Endothelial cell (in vitro differentiated cells): ENCODE measurements at places on chromosomes 2 and 18. TPM values are rescaled to one million over a fixed set of nuclear protein-coding genes. Genes with fewer than 3 reads are reported as not detected.
A peak's percentile ranks its signal among the peaks of the same experiment; 100 is the strongest.

- no peaks in the 10 kb centered on the region for H3K36me3 ChIP-seq
- H3K27ac ChIP-seq: no peak overlapping the region
- DNase-seq: no peak
- H3K27me3 ChIP-seq: no peaks in the 10 kb centered on the region
- peaks cover 8% of the 10 kb centered on the region for H3K4me1 ChIP-seq
These were observed 278.1 kb downstream of the ZEB2 start for GRCh38 chr2:144241801-144242200.

DNA sequence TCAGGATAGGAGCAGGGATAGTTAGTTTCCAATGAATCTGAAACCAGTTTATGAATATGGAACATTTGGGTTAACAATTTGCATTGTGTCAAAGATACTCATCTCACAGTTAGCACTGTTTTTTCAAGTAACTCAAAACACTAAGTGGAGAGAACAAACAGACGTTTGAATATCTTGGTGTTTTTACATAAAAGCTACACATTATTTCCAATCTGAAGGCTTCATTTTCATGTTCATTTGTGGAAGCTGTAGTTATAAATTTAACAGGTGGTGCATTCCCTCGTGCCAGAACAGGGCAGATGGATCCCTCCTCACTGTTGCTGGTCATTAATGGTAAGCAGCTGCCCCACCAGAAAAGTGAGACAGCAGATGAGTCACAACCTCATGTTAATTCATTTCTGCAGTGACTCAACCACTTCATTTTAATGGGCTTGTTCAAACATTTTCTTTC lies 286.9 kb downstream of the TMX3 start:
- H3K4me3 ChIP-seq: no peak overlapping the region
- no peak for DNase-seq
- no peaks in the 10 kb centered on the region for H3K36me3 ChIP-seq
- H3K4me1 ChIP-seq: no peaks in the 10 kb centered on the region

DNA sequence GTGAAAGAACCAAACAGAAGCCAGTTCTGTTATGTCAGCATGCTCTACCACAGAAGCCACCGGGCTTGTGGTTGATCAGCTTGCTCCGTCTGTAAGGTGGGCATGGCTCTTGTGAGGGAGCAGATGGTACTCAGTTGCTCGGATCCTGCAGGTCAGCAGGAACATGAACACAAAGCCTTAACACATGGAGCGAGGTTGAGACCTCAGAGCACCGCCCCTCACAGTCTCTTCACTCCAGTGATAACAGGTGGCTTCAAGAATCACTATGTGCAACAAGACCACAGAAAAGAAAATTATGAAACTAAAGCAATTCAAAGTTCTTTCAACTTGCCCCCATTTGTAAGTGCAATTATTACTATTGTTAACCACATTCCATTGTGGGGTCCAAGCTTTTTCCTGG lies 72.1 kb downstream of the OSBPL6 start:
- no peaks in the 10 kb centered on the region for H3K27me3 ChIP-seq
- H3K27ac ChIP-seq: no peak overlapping the region
- DNase-seq: no peak
- peaks cover 8% of the 10 kb centered on the region for H3K4me1 ChIP-seq
- H3K4me3 ChIP-seq: no peak overlapping the region

- no peaks in the 10 kb centered on the region for H3K4me1 ChIP-seq
- peaks cover 6% of the 10 kb centered on the region for H3K27me3 ChIP-seq
- DNase-seq: no peak
- no peak overlapping the region for H3K4me3 ChIP-seq
These were observed 72.7 kb upstream of the LYPD6B start for GRCh38 chr2:148965623-148966437.

DNA sequence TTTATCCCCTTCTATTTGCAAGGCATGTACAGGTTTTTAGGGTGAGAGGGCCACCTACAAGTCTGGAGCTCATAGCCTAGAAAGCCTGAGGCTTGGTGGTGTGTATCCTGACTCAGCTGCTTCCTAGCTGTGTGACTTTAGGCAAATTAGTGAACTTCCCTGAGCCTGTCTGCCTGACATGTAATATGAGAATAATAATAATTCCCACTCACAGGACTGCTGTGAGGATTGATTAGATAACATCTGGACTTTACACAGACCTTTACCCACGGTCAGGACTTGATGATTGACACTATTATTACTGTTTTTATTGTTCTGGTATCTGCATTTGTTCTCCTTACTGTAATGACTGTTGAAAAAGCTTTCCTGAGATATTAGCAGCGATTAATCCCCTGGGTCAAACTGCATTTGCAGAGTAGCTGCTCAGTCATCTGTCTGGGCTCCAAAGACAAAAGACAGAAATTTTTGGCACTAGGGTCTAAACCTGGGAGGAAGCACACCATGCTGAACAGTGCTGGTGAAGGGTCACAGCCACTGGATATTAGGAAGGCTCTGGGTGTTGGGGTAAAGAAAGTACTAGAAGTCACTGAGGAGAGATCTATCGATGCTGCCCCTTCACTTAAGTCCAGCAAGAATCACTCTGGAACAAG lies 276.5 kb upstream of the FN1 start:
- peaks cover 47% of the 10 kb centered on the region for H3K4me1 ChIP-seq
- H3K27me3 ChIP-seq: peaks cover 4% of the 10 kb centered on the region
- H3K4me3 ChIP-seq: no peak overlapping the region

DNA sequence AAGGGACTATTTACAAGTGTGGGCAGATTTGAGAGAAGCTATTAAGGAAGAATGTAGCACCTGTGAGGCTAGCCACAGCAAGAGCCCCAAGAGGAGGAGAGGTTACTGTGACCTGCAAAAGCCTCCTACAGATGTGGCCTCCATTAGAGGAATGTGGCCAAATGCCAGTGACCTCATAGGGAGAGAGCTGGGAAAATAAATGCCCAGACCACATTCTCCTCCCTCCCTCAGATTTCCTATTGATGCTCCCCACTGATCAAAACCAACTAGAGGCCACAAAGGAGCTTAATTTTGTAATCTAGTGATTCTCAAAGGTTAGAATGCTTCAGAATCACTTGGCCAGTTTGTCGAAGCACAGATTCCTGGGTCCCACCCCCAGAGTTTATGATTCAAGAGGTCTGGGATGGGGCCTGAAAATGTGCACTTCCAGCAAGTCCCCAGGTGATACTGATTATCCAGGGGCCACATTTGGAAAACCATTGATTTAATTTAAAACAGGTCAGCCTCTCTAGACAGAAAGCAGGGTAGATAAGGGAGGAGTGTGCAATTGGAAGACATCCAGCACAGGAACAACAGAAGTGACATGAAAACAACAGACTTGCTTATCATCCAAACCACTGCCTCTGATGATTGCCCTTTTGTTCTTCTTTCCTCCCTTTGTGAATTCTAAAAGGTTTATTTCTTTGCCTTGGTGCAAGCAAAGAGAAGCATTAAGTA lies 61.2 kb upstream of the RBBP8 start:
- no peaks in the 10 kb centered on the region for H3K36me3 ChIP-seq
- H3K4me1 ChIP-seq: peaks cover 19% of the 10 kb centered on the region
- no peak overlapping the region for H3K4me3 ChIP-seq
- peak overlapping the region; percentile 22 for H3K27ac ChIP-seq
- H3K27me3 ChIP-seq: peaks cover 2% of the 10 kb centered on the region
- no peak for DNase-seq

DNA sequence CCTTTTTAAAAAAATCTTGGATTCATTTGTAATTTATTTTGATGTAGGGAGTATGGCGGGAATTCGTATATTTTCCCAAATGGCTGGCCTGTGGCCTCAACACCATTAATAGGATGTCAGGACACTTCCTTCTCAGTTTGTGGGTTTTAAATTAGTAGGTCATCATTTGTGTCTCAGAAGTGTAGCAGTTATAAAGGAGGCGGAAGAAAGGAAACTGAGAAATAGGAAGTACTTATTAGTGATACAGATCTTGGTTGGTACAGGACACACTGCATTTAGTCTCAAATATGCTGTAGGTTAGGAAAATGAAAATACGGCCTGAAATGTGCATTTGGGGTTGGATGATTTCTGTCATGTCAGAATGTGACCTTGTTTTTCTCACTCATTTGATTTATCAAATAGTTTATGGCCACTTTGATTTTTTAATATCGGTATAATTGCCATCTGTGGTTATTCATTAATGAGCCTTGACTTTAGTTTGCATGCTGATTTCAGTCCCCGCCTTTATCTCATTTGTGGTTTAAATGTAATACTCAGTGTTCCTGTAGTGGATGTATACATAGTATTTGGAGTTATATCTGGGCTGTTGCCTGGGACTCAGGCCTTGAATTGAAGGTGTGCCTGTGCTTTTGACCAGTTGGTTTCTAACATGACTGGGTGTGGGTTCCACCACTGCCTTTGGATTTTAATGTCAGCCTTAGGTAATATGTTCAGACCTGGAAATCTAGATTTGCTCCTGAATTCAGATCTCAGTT lies 31.4 kb downstream of the ZCCHC2 start:
- H3K4me1 ChIP-seq: peaks cover 7% of the 10 kb centered on the region
- H3K27me3 ChIP-seq: peaks cover 2% of the 10 kb centered on the region
- DNase-seq: no peak
- no peak overlapping the region for H3K27ac ChIP-seq
- H3K4me3 ChIP-seq: no peak overlapping the region

- H3K27me3 ChIP-seq: peaks cover 3% of the 10 kb centered on the region
- no peak overlapping the region for H3K4me3 ChIP-seq
- DNase-seq: no peak
- H3K36me3 ChIP-seq: no peaks in the 10 kb centered on the region
These were observed 87.0 kb downstream of the FARSB start for GRCh38 chr2:222568865-222569264.

DNA sequence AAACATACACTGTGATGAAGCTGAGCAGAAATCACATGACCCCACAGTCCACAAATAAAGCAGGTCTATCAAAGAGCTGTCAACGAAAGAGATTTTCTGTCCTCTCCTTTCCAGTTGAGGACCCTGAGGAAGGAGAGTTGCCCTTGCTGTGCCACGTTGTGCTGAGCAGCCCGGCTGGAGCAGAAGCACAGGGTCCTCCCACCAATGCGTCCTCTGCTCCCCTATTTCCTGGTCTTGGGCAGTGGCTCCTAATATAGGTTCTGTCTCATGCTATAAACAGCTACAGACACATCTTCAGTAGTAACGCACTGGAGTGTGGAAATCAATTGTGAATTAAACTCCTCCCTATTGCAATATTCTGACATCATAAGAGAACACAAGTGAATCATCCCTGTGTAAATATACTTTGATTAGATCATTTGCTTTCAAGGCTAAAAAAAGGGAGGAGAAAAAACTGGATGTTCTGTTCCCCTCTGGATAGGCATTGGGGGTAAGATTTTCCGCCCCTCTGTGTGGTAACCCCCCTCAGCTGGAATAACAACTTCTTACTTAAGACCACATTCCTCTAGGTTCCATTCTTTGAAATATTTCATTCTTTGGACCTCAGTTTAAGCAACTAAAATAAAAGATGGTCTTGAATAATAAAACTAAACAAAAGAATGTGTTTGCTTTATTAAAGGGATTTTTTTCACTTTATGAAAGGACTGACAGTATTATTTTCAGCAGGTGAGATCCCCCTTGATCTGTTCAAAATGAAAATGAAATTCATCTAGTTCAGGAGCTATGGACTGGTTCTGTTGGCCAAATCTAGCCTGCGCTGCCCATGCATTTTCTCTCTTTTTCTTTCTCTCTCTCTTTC lies 8.3 kb upstream of the RHOB start:
- H3K27me3 ChIP-seq: peaks cover 3% of the 10 kb centered on the region
- peaks cover 9% of the 10 kb centered on the region for H3K4me1 ChIP-seq
- H3K4me3 ChIP-seq: no peak overlapping the region
- H3K27ac ChIP-seq: no peak overlapping the region

GRCh38 chr2:46435796-46436360 lies 43.5 kb upstream of the TMEM247 start:
- no peaks in the 10 kb centered on the region for H3K36me3 ChIP-seq
- no peak overlapping the region for H3K27ac ChIP-seq
- H3K27me3 ChIP-seq: peaks cover 1% of the 10 kb centered on the region
- H3K4me3 ChIP-seq: no peak overlapping the region
- peaks cover 6% of the 10 kb centered on the region for H3K4me1 ChIP-seq

DNA sequence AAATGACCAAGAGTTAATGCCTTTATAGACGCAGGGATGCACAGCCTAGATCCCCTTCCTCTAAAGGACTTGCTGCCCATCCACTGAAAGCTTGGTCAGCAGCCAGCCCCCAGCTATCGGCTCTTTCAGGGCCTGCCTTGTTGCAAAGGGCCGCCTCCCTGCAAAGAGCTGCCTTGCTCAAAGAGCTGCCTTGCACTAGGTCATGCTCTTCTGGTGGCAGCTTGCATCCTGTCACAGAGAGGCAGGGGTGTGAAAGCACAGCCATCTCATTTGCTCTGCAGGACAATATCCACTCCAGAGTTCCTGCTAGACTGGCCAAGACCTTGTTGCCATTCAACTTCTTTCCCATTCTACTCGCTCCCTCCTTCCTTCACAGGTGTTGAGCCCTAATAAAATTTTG lies 137.1 kb downstream of the MCFD2 start:
- no peaks in the 10 kb centered on the region for H3K36me3 ChIP-seq
- no peak for DNase-seq
- no peaks in the 10 kb centered on the region for H3K27me3 ChIP-seq
- peaks cover 12% of the 10 kb centered on the region for H3K4me1 ChIP-seq

DNA sequence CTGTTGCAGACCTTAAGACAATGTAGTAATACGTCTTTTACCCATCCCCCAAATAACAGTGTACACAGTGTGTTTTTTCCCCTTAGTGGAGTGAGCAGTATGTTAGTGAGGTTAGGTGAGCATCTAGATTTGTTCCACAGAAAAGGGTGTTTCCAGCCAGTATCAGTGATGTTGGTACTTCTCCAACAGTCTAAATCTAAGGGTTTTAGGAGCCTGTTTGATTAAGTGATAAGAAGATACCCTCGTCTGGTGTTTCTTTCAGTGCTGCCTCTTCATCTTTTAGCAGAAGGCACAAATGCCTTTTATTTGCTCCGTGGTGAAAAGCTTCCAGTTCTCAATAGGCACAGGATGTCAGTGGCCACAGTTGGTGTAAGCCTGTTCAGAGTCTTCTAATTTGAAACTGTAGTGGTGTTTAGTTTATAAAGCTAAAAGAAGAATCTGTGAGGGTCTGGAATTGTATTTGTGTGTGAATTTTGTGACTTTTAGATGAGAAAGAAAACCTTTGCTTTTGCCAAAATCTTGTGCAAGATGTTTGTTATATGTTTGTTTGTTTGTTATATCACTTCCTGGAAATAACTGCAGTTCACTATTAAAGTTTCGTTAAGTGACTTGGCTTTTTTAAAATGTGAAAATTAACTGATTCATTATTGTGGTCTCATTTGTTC lies 71.2 kb downstream of the MAP4K4 start:
- H3K4me1 ChIP-seq: peaks cover 80% of the 10 kb centered on the region
- H3K36me3 ChIP-seq: no peaks in the 10 kb centered on the region
- no peak for DNase-seq
- peaks cover 3% of the 10 kb centered on the region for H3K27me3 ChIP-seq
- H3K27ac ChIP-seq: peak overlapping the region; percentile 76
- H3K4me3 ChIP-seq: no peak overlapping the region

GRCh38 chr2:190794790-190795189 lies 85.8 kb upstream of the GLS start:
- peaks cover 44% of the 10 kb centered on the region for H3K4me1 ChIP-seq
- no peak for DNase-seq
- no peaks in the 10 kb centered on the region for H3K36me3 ChIP-seq
- no peak overlapping the region for H3K27ac ChIP-seq

GRCh38 chr18:31445908-31446307 lies 1.6 kb upstream of the DSG3 start:
- H3K4me1 ChIP-seq: no peaks in the 10 kb centered on the region
- DNase-seq: no peak
- no peaks in the 10 kb centered on the region for H3K27me3 ChIP-seq
- H3K27ac ChIP-seq: no peak overlapping the region
- H3K36me3 ChIP-seq: no peaks in the 10 kb centered on the region

Gene ARHGAP15
- total RNA-seq: not detected

Gene HOXD4
- 3.5 TPM for total RNA-seq

Gene FOXI3
- total RNA-seq: 0.69 TPM

Gene LIMS3
- 10.0 TPM for total RNA-seq

Gene THAP4
- 42.5 TPM for total RNA-seq

Gene RAB27B
- total RNA-seq: 0.41 TPM

Gene MYO3B
- total RNA-seq: 1.3 TPM
